ENCODE measurements at places on chromosomes 1 and 21. TPM values are rescaled to one million over a fixed set of nuclear protein-coding genes. Genes with fewer than 3 reads are reported as not detected.

C1QTNF12 gene
- total RNA-seq: 11.8 TPM

RGS5 gene
- 6.6 TPM for total RNA-seq

NT5C1A gene
- not detected for total RNA-seq

FAM167B gene
- total RNA-seq: 1.6 TPM

PTPN7 gene
- total RNA-seq: not detected

IL23R gene
- total RNA-seq: not detected

STYXL2 gene
- not detected for total RNA-seq

UCK2 gene
- 59.9 TPM for total RNA-seq

CIART gene
- 16.6 TPM for total RNA-seq

LMO4 gene
- 37.1 TPM for total RNA-seq

OPRD1 gene
- not detected for total RNA-seq

TMEM82 gene
- not detected for total RNA-seq

SLAMF9 gene
- 0.94 TPM for total RNA-seq

SLC26A9 gene
- total RNA-seq: 0.98 TPM

BSND gene
- total RNA-seq: 0.09 TPM

EPS8L3 gene
- 1.2 TPM for total RNA-seq

KCNK1 gene
- 57.6 TPM for total RNA-seq

DYNLT5 gene
- total RNA-seq: not detected

ADAMTS4 gene
- not detected for total RNA-seq

FAM72C gene
- 1.7 TPM for total RNA-seq

ST6GALNAC5 gene
- 0.24 TPM for total RNA-seq

PROX1 gene
- total RNA-seq: not detected

C1orf210 gene
- total RNA-seq: 23.3 TPM

CRABP2 gene
- 142 TPM for total RNA-seq

CD1B gene
- not detected for total RNA-seq

SUSD4 gene
- total RNA-seq: 3.2 TPM

FAF1 gene
- total RNA-seq: 105 TPM

GSTM1 gene
- not detected for total RNA-seq

DSTYK gene
- 8.1 TPM for total RNA-seq

MANEAL gene
- 13.1 TPM for total RNA-seq

FMO3 gene
- not detected for total RNA-seq

KRTAP12-2 gene
- not detected for total RNA-seq

KCNN3 gene
- 0.33 TPM for total RNA-seq

CLCA4 gene
- not detected for total RNA-seq

RBP7 gene
- total RNA-seq: 0.61 TPM

LMX1A gene
- not detected for total RNA-seq

OR2L5 gene
- total RNA-seq: not detected

IRF6 gene
- 50.9 TPM for total RNA-seq

APOBEC4 gene
- total RNA-seq: not detected

ZNF648 gene
- total RNA-seq: not detected

VANGL2 gene
- 11.5 TPM for total RNA-seq

Data from PC-9 (cell line).